HFFc6 (cell line): ENCODE measurements at places on chromosomes 7 and 10.

GRCh38 chr10:107561136-107561650, 396.7 kb upstream of the SORCS1 start:
- DNase-seq: no peak

GRCh38 chr10:93115661-93116383, 42.1 kb downstream of the CYP26A1 start:
- peak; percentile 46 for DNase-seq

DNA sequence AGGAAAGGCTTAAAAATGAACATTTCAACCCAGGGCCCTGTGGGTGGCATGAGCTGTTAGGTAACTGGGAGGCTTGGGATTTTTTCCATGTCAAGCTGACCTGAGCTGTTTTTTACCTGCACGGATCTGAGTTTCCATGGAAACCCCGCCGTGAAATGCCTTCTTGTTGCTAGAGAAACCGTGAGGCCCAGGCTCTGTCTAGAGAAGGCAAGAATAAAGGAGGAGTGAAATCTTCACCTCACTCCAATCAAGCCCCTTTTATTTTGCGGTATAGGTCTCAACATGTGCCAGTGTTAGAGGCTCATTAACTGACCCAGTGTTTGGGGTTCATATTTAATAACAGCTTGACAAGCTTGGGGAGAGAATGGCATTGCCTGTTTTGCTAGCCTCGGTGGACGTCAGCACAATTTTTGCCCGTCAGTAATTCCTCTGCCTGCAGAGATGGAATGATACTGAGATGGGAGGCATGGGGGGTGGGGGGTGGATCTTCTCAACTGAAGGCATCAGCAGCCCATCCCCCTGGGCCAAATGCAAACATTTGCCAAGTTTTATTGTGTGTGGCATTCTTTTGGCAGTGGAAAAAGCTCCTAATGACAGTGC, 48.9 kb upstream of the PDCD4 start:
- no peak for DNase-seq

- DNase-seq: peak; percentile 45
These were observed 56.2 kb upstream of the TM9SF3 start for GRCh38 chr10:96642973-96643372.

DNA sequence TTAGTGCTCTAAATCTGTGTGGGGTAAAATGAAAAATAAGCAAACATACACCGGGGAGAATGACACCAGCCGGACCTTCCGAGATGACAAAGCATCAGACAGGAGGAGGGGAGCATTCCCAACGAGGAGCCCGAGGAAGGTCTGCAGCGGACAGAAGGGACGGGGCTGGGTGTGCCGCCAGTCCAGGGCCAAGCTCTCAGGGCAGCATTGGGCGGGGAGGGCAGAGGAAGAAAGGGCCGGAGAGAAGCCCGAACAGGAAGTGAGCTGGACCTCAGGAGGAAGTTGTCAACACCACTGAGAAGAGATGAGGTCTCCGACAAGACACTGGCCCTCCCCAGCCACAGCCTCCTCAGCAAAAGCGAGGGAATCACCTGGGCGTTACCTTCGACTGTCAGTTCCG, 182.6 kb upstream of the RNF32 start:
- DNase-seq: no peak

DNA sequence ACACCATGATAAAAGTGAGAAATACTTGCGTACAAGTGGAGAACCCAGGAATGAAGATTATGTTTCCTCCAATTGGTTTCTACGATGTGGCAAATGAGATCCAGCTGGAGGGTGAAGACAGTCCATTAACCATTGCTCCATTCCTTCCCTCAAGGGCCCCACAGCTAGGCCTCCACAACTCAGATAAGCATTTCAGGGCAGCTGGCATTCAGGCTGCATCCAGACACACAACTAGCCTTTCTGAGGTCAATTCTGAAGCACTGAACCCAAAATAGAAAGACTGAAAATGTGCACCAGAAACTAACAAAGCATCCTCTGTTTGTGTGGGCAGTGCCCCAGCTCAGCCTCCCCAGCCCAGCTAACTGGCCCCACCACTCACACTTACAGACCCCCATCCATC, 94.8 kb downstream of the GSAP start:
- DNase-seq: no peak

DNA sequence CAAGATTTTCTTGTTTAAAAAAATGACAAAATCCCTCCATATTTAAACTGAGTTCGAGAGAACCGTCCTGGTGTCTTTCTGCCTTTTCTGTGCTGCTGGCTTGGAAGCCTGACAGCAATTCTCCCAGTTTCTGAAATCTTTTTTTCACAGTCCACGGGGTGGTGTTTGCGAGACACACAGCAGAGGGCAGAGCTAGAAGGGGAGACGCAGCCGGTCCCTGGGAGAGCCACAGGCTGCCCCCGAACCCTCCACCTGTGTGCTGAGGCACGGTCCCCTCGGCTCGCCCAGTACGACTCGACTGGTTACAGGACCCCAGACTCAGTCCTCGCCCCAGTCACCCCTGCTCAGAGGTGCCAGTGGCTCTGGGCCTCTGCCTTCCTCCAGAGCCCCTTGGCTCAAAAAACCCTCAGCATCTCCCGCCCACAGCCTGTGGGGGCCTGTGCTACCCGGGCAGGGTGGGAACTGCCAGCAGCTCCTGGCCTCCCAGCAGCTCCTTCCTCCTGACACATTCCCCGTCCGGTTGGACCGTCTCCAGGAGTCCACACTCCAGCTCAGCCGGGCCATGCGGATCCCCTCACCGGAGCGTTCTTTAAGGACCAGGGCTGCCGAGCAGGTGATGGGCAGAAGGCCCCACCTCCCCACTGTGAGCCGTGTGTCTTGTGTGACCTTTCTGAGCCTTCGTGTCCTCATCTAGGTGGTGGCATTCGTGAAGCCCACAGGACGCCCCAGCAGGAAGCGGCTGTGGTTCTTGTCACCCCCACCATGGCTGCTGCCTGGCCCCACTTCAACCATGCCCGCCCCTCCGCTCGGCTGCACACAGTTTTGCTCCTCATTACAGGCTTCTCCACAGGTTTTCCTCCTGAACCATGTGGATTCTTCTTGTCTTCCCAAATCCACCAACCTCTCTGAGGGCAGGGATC, 52.3 kb upstream of the EN2 start:
- DNase-seq: no peak

DNA sequence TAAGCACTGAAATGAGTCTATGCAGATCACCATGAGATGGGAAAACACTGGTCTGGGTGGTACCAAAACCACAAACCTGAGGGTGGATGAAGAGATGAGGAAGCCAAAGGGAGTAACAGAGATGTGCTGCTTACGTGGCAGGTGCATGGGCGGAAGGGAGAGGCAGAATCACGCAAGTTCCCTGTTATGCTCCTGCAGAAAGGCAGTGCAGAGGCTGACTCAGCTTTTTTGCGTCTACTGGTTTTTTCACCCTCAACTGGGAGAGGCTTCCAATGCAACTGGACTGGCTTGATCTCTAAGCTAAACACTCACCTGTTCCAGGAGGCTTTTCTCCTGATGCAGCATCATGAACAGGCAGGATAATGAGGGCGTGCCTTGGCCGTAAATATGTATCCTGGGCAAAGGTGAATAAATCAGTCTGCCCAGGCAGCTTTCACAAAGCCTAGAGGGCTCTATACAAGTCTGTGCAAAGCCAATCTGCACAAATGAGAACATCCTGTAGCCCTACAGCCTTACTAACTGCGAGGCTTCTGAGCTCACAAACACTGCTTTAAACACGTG, 95.4 kb upstream of the AFAP1L2 start:
- DNase-seq: no peak

DNA sequence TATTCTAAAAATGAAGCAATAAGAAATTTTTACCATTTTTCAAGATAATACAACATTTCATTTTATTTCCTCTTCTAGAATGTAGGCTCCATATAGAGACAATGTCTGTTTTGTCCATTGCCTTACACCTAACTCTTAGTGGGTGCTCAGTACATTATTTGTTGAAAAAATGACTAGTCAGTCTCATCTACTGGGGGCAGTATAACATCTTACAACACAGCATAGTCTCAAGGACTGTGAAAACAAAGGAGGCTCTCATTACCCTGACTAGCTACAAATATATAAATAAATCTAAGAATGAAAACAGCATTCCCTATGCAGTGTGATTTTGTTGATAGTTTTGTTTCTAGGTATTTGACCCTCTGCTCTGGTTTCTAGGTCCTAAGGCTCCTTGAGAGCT, 11.6 kb downstream of the CRPPA start:
- DNase-seq: no peak

GRCh38 chr7:77736991-77737390, 40.7 kb downstream of the RSBN1L start:
- DNase-seq: no peak

DNA sequence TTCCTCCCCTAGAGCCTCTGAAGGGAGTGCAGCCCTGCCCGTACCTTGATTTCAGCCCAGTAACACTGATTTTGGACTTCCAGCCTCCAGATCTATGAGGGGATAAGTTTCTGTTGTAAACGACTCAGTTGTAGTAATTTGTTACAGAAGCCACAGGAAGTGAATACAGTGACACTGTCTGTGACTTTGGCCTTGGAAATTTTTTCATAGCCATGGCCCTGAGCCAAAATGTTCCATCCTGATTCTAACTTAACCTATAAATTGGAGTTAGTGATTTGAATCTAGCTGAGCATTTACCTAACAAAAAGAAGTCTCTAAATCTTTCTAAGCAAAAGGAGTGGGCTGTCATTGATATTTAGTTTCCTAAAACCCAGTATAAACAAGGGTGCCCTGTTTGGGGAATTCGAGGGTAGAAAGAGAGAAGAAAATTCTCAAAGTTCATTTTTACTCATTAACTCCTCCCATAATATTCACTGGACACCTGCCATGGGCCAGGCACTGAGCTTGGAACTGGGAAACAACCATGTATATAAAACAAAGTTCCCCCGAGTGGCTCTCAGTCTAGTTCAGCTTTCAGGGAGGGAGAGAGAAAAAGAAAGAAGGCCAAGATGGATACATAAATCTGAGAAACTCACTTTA, 162.3 kb downstream of the SKIDA1 start:
- no peak for DNase-seq

- no peak for DNase-seq
These were observed 28.1 kb upstream of the DNMBP start for GRCh38 chr10:100037758-100038315.
